ENCODE measurements at places on chromosomes 11 and 22. TPM values are rescaled to one million over a fixed set of nuclear protein-coding genes. Genes with fewer than 3 reads are reported as not detected.

Gene MOGAT2
- not detected for total RNA-seq

DNA sequence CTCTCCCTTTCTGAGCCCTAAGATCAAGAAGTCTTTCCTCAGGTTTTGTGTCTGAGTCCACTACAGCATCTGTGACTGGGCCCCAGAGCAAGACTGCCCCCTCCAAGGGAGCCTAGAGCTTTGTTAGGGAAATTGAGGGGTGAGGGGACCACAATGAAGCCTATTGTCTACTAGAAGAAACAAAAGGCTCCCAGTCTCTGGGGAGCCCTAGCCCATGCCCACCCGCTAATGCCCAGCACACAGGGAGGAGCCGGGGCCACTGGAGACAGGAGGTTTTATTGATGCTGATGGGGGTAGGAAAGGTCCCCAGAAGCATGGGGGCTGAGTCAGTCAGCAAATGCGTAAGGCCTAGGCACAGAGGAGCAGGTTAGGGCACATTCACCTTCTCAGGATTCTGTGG, 14.0 kb downstream of the RHOG start:
- H3K27ac ChIP-seq, result no peak overlapping the region
- peaks cover 23% of the 10 kb centered on the region for H3K36me3 ChIP-seq
- DNase-seq, result no peak
- H3K4me1 ChIP-seq, result peaks cover 2% of the 10 kb centered on the region

GRCh38 chr11:28058333-28058732, 49.6 kb downstream of the KIF18A start:
- H3K36me3 ChIP-seq, result peaks cover 4% of the 10 kb centered on the region
- DNase-seq, result no peak
- H3K27ac ChIP-seq, result no peak overlapping the region

DNA sequence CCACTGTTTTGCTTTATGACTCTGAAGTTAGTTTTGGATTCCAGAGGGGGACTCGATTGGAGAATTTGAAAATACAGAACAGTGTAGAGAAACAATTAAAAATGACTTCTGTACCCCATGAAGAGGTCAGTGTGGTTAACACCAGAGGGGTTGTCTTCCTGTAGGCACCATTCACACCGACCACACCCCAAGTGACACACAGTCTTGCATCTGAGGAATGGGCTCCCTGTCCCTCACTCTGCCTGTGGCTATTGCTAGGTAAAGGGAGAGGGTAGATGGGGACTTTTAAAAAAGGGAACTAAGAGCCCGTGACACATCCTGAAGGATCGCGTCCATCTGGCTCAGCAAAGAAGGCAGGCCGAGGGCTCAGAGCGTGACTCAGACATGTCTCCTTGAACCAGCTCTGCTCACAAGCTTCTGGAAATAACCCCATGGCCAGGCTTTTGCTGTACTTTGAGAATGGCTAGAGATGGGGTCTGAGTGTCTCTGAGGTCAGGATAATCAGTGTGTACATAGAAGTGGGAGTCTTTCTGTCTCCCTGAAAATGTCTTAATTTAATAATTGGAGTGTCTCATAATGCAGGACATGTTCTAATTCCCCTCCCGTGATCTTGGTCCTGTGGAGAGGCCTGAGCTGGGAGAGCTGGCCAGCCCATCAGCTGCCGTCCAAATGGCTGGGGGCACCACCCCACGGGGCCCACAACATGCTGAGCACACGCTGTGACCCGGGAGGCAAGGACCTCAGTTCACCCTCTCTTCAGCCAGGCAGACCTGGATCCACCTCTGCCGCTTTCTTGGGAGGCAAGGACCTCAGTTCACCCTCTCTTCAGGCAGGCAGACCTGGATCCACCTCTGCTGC, 39.3 kb downstream of the SGSM1 start:
- H3K4me1 ChIP-seq, result no peaks in the 10 kb centered on the region
- no peaks in the 10 kb centered on the region for H3K36me3 ChIP-seq
- H3K27ac ChIP-seq, result no peak overlapping the region
- peaks cover 11% of the 10 kb centered on the region for H3K27me3 ChIP-seq
- no peak for DNase-seq
